Activated T-helper 2 cell treated with anti-CD3 and anti-CD28 coated beads, Interferon-gamma antibody, Interleukin-2, Interleukin-4, amounts not matched to agents 10 μg/mL and 5 μg/mL and 100 μg/mL, durations not matched to agents 14 hours and 24 hours and 36 hours (primary cell): ENCODE measurements at places on chromosomes 1 and 21.

DNA sequence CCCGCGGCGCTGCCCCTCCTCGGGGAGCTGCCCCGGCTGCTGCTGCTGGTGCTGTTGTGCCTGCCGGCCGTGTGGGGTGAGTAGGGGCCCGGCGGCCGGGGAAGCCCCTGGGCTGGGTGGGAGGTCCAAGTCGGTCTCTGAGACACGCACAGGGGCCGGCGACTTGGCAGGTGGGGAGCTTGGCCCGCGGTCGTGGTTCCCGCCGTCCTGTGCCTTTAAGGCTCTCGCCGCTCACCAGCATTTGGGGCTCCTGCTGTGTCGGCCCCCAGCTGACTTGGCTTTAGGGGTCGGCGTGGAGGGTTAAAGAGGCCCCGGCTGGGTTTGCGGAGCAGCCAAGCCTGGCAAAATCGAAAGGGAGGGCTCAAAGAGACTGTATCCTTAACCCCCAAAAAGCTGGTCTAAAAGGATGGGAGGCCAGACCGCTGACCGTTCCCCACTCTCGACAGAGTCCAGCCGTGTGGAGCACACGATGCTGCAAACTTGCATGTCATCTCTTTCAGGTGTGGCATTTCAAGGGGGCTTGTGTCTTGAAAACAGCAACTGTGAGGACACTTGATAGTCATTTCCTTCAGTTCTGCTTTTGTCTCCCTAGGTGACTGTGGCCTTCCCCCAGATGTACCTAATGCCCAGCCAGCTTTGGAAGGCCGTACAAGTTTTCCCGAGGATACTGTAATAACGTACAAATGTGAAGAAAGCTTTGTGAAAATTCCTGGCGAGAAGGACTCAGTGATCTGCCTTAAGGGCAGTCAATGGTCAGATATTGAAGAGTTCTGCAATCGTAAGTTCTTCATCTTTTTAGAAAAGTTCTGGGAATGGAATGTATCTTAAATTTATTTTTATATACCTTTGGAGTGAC lies 540 bp downstream of the CD55 start:
- peak overlapping the region; percentile 99 for H3K27ac ChIP-seq
- peaks cover 46% of the 10 kb centered on the region for H3K36me3 ChIP-seq
- peak overlapping the region; percentile 93 for H3K4me3 ChIP-seq
- DNase-seq = no peak
- H3K27me3 ChIP-seq = no peaks in the 10 kb centered on the region

DNA sequence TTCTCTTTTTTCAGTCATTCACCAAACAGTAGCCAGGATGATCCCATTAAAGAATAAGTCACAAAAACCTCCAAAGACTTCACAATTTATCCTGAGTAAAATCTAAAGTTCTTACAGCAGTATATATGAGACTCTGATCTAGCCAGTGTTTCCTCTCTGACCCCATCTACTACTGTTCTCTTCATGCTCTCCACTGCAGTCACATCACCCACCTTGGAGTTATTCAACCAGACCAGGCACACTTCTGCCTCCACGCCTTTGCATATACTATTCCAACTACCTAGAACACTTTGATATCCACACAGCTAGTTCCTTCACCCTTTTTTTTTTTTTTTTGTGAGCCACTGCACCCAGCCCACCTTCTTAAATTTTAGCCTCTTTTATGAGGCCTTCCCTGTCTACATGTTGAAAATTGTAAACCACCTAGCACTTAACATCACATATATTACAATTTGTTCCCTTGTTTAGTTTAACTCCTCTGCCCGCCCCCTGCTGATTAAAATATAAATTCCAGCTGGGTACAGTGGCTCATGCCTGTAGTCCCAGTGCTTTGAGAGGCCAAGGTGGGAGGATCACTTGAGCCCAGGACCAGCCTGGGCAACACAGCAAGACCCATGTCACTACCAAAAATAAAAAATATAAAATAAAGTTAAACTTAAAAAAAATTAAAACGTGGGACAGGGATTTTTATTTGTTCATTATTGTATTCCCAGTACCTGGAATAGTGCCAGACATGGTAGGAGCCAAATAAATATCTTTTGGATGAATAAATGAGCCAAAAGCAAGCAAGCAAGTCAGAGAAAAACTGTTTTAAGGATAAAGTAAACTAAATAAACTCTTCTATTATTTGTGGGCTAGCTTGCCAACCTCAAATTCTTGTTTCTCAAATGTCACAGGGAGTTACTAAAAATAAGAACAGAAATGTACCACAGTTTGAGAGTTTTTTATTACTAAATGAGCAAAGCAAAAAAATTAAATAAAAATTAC lies 35.2 kb upstream of the MUTYH start:
- no peak overlapping the region for H3K4me3 ChIP-seq
- DNase-seq = no peak
- peaks cover 7% of the 10 kb centered on the region for H3K4me1 ChIP-seq

DNA sequence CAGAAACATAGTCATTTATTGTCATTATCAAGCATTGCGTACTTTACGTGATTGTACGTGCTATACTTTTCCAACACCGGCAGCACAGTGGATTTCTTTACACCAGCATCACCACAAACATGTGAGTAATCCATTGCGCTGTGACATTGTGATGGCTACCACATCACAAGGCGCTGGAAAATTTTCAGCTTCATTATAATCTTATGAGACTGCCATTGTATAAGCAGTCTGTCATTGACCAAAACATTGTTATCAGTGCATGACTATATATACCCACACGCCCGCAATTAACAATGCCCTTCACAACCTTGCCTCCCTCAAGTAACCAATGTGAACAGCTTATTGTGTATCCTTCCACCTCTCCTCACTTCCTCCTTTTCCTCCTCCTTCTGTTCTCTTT lies 137.6 kb downstream of the ZZZ3 start:
- H3K27me3 ChIP-seq = no peaks in the 10 kb centered on the region
- DNase-seq = no peak
- H3K36me3 ChIP-seq = no peaks in the 10 kb centered on the region
- H3K4me1 ChIP-seq = no peaks in the 10 kb centered on the region

DNA sequence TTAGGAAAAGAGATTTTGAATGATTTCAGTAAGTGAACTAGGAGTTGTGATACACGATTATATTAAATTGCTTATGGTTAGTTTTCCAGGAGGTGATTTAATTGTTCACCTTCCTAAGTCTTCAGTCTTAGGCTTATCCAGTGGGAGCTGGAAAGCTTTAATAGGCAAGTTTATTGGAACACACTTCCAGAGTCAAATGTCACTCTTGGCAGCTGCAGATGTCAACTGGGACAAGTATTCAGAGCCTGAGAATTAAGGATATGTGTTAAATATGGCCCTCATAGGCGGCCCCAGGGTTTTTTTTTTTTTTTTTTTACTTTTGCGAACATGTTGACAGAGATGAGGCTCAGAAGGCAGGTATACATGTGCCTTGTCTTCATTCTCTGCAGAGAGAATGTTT lies 29.2 kb downstream of the UCK2 start:
- no peaks in the 10 kb centered on the region for H3K27me3 ChIP-seq
- H3K36me3 ChIP-seq = peaks cover 24% of the 10 kb centered on the region
- no peak overlapping the region for H3K27ac ChIP-seq
